GM23338 (cell line): ENCODE measurements at places on chromosomes 16 and 17. TPM values are rescaled to one million over a fixed set of nuclear protein-coding genes. Genes with fewer than 3 reads are reported as not detected.

GRCh38 chr17:58382872-58383242, 30.9 kb upstream of the SUPT4H1 start:
- no peak overlapping the region for H3K4me3 ChIP-seq
- H3K27ac ChIP-seq = no peak overlapping the region
- no peaks in the 10 kb centered on the region for H3K36me3 ChIP-seq
- H3K4me1 ChIP-seq = peaks cover under 1% of the 10 kb centered on the region; the same call in 1 of the 2 replicates
- no peaks in the 10 kb centered on the region for H3K27me3 ChIP-seq

- no peaks in the 10 kb centered on the region for H3K27me3 ChIP-seq
- no peak overlapping the region for H3K4me3 ChIP-seq
- no peaks in the 10 kb centered on the region for H3K4me1 ChIP-seq
- no peak overlapping the region for H3K27ac ChIP-seq
- no peak for DNase-seq
- no peaks in the 10 kb centered on the region for H3K36me3 ChIP-seq
Observed at GRCh38 chr16:19162085-19162484, 6.0 kb upstream of the SYT17 start.

- H3K27ac ChIP-seq = no peak overlapping the region
- no peak overlapping the region for H3K4me3 ChIP-seq
- no peaks in the 10 kb centered on the region for H3K36me3 ChIP-seq
- H3K27me3 ChIP-seq = no peaks in the 10 kb centered on the region
Observed at GRCh38 chr17:79944821-79945391, 90.8 kb downstream of the TBC1D16 start.

DNA sequence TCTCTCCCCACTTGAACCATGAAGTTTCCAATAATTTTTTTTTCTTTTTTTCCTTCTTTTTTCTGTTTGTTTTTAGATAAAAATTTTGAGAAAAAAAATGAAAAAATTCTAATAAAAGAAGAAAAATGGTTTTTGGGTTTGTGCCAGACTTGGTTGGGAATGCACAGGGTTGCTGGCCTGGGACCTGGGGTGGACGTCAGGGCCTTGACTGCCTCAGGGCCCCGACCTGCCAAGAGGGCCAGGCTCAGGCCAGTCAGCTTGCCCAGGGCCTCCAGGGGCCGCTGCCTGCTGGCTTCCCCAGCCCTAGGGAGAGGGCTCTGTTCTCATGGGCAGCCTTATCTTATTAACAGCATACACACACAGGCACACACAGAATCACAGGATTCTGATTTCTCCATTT, 6.5 kb downstream of the TBX6 start:
- peaks cover 6% of the 10 kb centered on the region; the same call in 1 of the 2 replicates for H3K4me1 ChIP-seq
- peaks cover 4% of the 10 kb centered on the region for H3K36me3 ChIP-seq
- H3K4me3 ChIP-seq = no peak overlapping the region
- no peaks in the 10 kb centered on the region for H3K27me3 ChIP-seq
- peak overlapping the region; percentile 32; the same call in 1 of the 2 replicates for H3K27ac ChIP-seq

GRCh38 chr16:57127836-57128235, 35.5 kb downstream of the CPNE2 start:
- no peaks in the 10 kb centered on the region for H3K4me1 ChIP-seq
- H3K36me3 ChIP-seq = no peaks in the 10 kb centered on the region
- H3K4me3 ChIP-seq = no peak overlapping the region
- H3K27ac ChIP-seq = no peak overlapping the region

ADAD2 gene
- 1.1 and 1.6 TPM in 2 replicates for polyA plus RNA-seq

DNA sequence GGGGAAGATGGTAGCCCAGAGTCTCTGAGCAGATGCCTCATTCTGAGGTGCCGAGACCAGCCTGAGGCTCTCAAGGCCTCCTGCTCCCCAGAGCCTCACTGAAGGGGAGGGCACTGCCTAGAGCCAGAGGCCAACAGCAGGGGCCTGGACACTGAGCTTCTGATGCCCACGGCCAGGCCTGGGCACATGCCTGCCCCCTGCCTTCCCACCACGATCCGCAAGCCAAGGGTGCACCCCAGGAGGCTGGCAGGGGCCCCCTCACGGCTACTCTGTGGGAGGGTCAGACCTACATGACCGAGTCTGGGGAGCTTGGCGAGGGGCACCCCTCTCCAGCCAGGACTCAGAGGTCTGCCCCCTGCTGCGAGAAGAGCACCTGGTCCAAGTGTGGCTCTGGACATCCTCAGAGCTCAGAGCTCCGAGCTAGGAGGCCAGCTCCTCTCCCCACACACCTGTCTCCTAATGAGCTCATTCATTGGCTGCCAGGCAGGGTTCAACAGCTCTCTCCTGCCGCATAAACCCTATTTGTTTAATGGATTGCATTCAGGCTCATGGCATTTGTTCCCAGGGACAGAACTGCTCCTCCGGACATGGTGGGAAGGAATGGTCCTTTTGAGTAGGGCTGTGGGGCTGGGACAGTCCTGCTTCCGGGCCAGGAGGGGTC, 13.9 kb downstream of the OTOP3 start:
- no peak for DNase-seq
- no peak overlapping the region for H3K4me3 ChIP-seq
- no peaks in the 10 kb centered on the region for H3K36me3 ChIP-seq
- no peak overlapping the region for H3K27ac ChIP-seq
- H3K27me3 ChIP-seq = no peaks in the 10 kb centered on the region

- H3K36me3 ChIP-seq = no peaks in the 10 kb centered on the region
- H3K27ac ChIP-seq = no peak overlapping the region
- DNase-seq = peak; percentile 83
Observed at GRCh38 chr17:39576187-39576586, 31.5 kb downstream of the NEUROD2 start.

PLA2G10 gene
- polyA plus RNA-seq = 1.2 and 2.2 TPM in 2 replicates

DNA sequence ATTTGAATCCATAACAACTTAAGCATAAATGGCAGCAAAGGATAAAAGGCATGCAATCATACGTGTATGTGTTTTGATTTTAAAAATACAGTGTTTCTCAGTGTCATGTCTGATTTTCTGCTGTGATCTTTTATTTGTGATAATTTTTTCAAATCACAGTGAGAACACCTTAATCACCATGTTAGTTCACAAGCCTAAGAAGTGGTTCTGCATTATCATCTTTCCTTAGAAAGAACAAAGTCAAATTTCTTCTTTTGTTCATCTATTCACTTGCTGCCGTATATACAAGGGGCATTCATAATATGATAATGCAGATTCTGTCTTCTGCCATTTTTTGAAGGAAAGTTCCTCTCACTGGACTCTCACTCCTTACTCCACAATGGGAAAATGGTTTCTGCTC, 33.3 kb upstream of the ABCA9 start:
- H3K27ac ChIP-seq = no peak overlapping the region
- H3K36me3 ChIP-seq = no peaks in the 10 kb centered on the region
- DNase-seq = no peak
- H3K27me3 ChIP-seq = no peaks in the 10 kb centered on the region
- H3K4me1 ChIP-seq = no peaks in the 10 kb centered on the region
- H3K4me3 ChIP-seq = no peak overlapping the region

GRCh38 chr16:533391-534123, 6.0 kb downstream of the CAPN15 start:
- H3K27ac ChIP-seq = peak overlapping the region; percentile 63; the same call in 1 of the 2 replicates
- no peak overlapping the region for H3K4me3 ChIP-seq
- no peaks in the 10 kb centered on the region for H3K27me3 ChIP-seq
- H3K4me1 ChIP-seq = no peaks in the 10 kb centered on the region; the same call in 1 of the 2 replicates
- H3K36me3 ChIP-seq = no peaks in the 10 kb centered on the region
- DNase-seq = peak; percentile 71

EVPLL gene
- polyA plus RNA-seq = 0.18 and 0.56 TPM in 2 replicates

DNA sequence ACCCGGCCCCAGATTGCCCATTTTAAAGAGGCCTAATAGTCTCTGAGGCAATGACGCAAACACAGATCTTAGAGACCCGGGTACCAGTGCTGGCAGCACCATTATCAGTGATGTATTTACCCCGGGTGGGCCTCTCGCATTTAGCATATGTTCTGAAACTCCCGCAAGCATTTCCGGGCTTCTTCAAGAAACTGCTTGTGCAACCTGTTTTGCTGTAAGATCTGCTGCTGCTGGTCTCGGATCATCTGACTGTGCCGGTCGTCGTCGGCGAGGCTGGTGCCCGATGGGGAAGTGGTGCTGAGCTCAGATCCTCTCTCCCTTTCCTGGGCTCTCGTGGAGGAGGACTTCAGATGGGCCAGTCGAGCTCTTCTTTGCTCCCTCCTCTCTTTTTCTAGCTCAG, 12.5 kb downstream of the CEP295NL start:
- no peaks in the 10 kb centered on the region for H3K4me1 ChIP-seq
- no peaks in the 10 kb centered on the region for H3K36me3 ChIP-seq
- no peak overlapping the region for H3K4me3 ChIP-seq
- DNase-seq = no peak

GRCh38 chr17:1108478-1108764, 71.4 kb downstream of the ABR start:
- no peak overlapping the region for H3K27ac ChIP-seq
- peak; percentile 59 for DNase-seq
- no peaks in the 10 kb centered on the region for H3K36me3 ChIP-seq
- peak overlapping the region; percentile 87 for H3K4me3 ChIP-seq
- no peaks in the 10 kb centered on the region for H3K27me3 ChIP-seq

GPR139 gene
- polyA plus RNA-seq = 0.31 and 0.66 TPM in 2 replicates

GRCh38 chr16:11229906-11230305, 26.1 kb downstream of the SOCS1 start:
- no peak overlapping the region for H3K4me3 ChIP-seq
- H3K27ac ChIP-seq = no peak overlapping the region
- DNase-seq = no peak
- peaks cover 9% of the 10 kb centered on the region; the same call in 1 of the 2 replicates for H3K4me1 ChIP-seq
- no peaks in the 10 kb centered on the region for H3K27me3 ChIP-seq

PPY gene
- polyA plus RNA-seq = 0.94 TPM in 1 of 2 replicates, not detected in the other

GRCh38 chr16:2425825-2426430, 3.3 kb upstream of the CCNF start:
- H3K27me3 ChIP-seq = no peaks in the 10 kb centered on the region
- H3K36me3 ChIP-seq = peaks cover under 1% of the 10 kb centered on the region
- no peak overlapping the region for H3K27ac ChIP-seq
- no peak for DNase-seq

- H3K27me3 ChIP-seq = no peaks in the 10 kb centered on the region
- no peak overlapping the region for H3K27ac ChIP-seq
- no peak for DNase-seq
Observed at GRCh38 chr17:1880851-1881630, 51.2 kb downstream of the RPA1 start.

- H3K36me3 ChIP-seq = peaks cover 64% of the 10 kb centered on the region
- H3K27me3 ChIP-seq = no peaks in the 10 kb centered on the region
- H3K4me1 ChIP-seq = peaks cover 10% of the 10 kb centered on the region
Observed at GRCh38 chr17:64499805-64500486, 3.1 kb upstream of the POLG2 start.

- no peak for DNase-seq
- H3K4me3 ChIP-seq = no peak overlapping the region
- H3K4me1 ChIP-seq = peaks cover 7% of the 10 kb centered on the region
- no peak overlapping the region for H3K27ac ChIP-seq
- H3K27me3 ChIP-seq = no peaks in the 10 kb centered on the region
Observed at GRCh38 chr17:41098481-41098880, 539 bp upstream of the KRTAP4-8 start.

PRSS36 gene
- 0.91 and 1.4 TPM in 2 replicates for polyA plus RNA-seq

IRX5 gene
- polyA plus RNA-seq = 0.31 and 0.39 TPM in 2 replicates

DNA sequence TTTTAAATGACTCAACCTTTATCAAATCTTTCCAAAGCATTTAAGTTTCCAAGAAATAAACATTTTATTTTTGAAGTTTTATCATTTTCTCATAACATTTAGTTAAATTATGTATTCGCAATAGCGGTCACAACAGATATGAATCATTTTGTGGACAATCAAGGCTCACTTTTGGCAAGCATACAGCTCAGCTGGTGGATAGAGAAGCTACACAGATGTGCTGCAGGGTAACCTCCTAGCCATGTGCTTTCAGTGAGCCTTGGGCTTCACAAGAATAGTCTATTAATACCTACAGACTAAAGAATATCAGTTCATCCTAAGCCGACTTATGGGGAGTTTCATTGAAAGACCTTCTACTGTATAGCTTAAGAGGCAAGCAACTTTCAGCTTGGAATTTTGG, 144.8 kb downstream of the MRTFB start:
- H3K4me1 ChIP-seq = no peaks in the 10 kb centered on the region
- no peak overlapping the region for H3K4me3 ChIP-seq
- no peaks in the 10 kb centered on the region for H3K27me3 ChIP-seq
- no peaks in the 10 kb centered on the region; the same call in 1 of the 2 replicates for H3K36me3 ChIP-seq
- no peak for DNase-seq
- no peak overlapping the region for H3K27ac ChIP-seq

GRCh38 chr16:74868501-74868900, 93.9 kb upstream of the FA2H start:
- peaks cover 56% of the 10 kb centered on the region for H3K4me1 ChIP-seq
- peak; percentile 39 for DNase-seq
- no peaks in the 10 kb centered on the region for H3K36me3 ChIP-seq
- H3K27ac ChIP-seq = no peak overlapping the region
- H3K27me3 ChIP-seq = no peaks in the 10 kb centered on the region

RAB26 gene
- 8.7 and 11.6 TPM in 2 replicates for polyA plus RNA-seq

DNA sequence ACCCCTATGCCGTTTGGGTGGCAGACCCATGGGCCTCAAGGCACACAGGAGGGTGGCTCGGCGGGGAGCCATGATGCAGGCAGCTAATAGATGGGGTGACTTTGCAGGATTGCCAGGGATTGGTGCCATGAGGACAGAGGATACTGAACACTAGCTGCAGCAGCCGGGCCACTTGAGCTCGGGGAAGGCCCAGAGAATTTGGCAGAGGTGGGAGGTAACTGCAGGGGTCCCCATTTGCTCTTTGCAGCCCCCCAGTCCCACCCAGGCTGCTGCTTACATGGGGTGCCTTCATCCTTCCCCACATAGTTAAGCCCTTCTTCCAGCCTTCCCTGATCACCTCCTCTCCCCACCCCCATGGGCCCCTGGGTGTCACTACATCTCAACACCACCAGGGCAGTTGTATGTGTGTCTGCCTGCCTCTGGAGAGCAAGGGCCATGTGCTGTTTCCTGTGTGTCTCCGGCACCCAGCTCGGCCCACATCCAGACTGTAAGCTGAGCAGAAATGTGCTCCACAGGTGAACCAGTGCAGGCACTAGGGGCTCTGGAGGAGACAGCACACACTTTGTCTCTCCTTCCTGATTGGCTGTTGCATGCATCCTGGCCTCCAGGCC, 52.0 kb downstream of the SREBF1 start:
- no peaks in the 10 kb centered on the region for H3K36me3 ChIP-seq
- H3K27me3 ChIP-seq = peaks cover 54% of the 10 kb centered on the region
- peak overlapping the region; percentile 87 for H3K4me3 ChIP-seq
- DNase-seq = peak; percentile 54

DNA sequence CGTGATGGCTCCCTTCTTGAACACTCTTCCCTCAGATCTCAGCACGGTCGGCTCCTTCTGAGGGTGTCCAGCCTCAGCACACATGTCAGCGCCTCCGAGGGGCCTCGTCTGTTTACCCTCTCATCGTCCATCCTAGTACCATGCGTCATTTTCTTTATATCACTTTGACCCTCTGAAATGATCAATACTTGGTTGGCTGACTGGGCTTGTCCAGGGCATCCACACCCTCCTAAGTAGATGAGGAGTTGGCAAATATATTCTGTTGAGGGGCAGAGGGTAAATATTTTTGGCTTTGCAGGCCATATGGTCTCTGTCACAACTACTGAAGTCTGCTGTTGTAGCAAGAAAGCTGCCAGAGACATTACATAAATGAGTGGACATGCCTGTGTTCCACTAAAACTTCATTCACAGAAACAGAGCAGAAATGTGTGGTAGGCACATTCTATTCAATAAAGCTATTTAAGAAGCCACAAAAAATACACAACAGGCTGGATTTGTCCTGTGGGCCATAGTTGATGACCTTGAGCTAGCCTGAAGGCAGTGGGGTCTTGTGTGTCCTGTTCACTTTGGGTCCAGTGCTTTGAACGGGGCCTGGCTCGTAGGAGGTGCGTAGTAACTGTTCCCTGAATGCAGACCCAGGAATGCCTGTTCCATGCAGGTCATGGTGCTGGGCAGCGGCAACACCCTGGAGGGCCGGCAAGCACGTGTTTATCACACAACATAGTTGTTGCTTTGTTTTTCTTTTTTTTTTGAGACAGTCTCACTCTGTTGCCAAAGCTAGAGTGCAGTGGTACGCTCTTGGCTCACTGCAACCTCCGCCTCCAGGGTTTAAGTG, 185.8 kb downstream of the SNX29 start:
- DNase-seq = no peak
- no peaks in the 10 kb centered on the region for H3K4me1 ChIP-seq
- no peak overlapping the region for H3K27ac ChIP-seq
